SJCRH30 (cell line): ENCODE measurements at places on chromosomes 3 and 15. TPM values are rescaled to one million over a fixed set of nuclear protein-coding genes. Genes with fewer than 3 reads are reported as not detected.

Gene GOLGA6B
- not detected in 2 replicates for total RNA-seq

Gene CLDN18
- total RNA-seq: not detected in 2 replicates

- no peak for DNase-seq
Observed at GRCh38 chr3:114080201-114080600, 23.7 kb downstream of the QTRT2 start.

DNA sequence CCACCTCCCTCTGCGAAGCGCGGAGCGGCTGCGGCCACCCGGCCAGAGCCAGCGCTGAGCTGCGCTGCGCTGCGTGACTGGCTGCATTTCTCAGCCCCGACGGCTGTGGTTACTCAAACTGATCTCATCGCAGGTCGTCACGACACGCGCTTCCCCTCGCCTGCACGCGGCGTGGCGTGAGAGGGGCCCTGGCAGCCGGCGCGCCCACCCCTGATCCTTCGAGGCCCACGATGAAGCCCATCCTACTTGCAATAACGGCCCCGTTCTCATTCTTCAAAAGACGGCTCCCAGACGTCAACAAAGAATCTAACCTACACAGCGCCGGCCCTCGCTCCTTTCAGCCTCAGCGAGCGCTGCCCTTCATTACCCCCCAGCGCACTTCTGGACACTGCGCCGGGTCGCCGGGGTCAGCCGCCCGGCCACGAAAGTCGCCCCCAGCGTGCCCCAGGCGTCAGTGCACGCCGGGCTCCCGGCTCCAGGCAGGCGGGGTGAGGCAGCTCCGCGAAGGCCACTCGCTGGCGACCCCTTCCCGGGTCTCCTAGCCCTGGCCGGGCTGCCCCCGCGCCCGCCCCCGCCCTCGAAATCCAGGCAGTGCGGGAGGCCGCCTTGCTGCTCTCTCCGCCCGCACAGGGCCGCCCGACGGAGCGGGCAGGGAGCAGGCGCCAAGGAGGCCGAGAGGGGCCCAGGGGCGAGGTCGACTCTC is 9.9 kb upstream of the LEKR1 start:
- no peak for DNase-seq

GRCh38 chr15:43948691-43949325 is 122.0 kb downstream of the WDR76 start:
- DNase-seq: no peak

- no peak for DNase-seq
Observed at GRCh38 chr3:36297195-36297594, 83.1 kb upstream of the STAC start.

DNA sequence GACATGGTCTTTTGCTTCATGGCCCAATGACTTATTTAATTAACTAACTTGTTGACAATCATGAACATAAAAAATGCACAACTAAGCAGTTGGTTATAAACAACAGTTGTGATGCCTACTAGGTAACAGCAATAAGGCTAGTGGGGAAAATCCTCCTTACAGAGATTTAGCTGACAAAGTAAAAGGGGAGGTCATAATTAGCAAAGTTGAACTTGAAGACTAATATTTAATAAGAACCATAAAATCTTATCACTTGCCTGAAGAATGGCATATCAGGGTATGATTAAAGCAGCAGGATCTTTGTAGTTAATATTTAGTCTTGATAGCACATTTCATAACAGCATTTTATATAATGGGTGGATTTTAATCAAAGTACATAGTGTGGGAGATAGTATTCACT is 84.2 kb downstream of the MME start:
- DNase-seq: no peak
